ENCODE measurements at places on chromosomes 13 and 19.

DNA sequence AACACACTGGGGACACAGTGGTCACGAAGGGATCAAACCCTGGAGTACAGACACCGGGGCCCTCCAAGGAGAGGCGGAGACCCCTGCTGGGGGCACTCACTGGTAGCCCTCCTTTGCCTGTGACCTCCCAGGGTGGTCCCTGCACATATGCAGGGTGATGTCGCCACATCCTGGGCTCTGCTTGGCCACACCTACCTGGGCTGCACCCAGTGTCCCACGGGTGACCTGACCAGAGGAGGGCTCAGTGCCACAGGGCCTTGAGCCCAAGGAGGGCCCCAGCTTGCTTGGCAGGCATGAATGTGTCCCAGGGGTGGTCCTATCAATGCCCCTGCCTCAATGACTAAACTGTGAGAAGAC is 4.1 kb downstream of the PCID2 start:
- no peak for DNase-seq

DNA sequence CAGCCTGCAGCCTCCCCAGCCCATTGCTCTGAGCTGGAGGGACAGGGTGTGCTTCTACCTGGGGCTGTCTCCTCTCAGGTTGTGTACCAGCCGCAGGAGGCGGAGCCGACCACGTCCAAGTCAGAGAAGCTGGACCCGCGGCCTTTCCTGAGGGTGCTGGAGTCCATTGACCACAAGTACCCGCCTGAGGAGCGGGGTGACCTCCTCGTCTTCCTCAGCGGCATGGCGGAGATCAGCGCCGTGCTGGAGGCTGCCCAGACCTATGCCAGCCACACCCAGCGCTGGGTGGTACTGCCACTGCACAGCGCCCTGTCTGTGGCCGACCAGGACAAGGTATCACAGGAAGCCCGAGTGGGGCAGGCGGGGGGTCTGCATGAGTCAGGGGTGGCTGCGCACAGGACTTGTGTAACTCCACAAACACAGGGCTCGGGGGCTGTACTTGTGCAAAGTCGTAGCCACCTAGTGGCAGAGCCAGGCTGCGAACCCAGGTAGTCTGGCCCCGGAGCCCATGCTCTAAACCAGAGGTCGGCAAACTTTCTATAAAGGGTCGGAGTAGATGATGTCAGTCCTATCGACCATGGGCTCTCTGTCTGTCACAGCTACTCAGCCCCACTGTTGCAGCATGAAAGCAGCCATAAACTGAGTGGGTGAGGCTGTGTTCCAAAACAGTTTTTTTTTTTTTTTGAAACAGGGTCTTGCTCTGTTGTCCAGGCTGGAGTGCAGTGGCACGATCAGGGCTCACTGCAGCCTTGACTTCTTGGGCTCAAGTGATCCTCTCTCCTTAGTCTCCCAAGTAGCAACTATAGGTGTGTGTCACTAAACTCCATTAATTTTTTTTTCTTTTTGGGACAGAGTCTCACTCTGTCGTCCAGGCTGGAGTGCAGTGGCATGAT is 8.9 kb downstream of the DHX34 start:
- DNase-seq, result no peak

DNA sequence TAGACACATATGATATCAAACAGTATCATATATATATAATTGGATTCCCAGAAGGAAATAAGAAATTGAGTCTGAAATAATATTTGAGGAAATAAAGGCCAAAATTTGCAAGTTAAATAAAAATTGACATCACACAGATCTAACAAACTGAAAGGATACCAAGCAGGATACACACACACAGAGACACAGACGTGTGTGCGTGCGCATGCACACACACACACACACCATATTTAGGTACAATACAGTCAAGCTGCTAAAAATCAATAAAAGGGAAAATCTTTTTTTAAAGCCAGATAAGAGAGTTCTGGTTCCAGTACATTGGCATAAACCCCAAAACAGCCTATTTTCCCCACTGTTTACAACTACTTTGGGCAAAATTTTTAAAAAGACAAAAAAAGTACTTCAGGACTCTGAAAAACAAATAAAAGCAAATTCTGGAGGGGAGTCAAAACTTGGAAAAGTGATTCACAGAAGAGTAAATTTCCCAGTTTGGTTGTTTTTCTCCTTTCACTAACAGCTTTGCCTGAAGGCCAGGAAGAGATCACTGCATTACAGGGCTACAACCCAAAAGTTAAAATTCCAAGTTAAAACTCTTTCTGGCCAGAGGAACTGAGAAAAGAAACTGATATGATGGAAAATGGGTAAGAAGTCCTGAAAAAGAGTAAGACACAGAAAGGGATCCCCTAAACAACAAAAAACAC is 16.2 kb downstream of the MYCBP2 start:
- DNase-seq, result no peak

GRCh38 chr13:27954406-27954851 is 14.7 kb downstream of the CDX2 start:
- DNase-seq, result no peak

DNA sequence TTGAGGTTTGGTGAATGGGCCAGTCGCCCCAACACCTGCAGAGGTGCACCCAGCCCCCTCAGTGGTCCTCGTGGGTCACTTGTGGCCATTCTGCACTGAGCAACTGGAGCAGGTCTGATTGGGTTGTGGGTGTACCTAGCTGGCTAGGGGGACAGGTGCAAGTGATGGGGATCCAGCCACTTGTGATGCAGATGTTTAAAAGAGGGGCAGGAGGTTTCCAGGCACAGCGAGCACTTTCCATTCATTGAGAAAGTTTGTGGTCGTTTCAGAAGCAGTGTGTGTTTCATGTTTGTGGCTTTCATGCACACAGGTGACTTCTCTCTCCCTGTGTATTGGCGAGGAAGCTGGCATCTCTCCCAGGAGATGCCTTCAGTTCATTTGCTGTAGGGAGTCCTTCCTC is 34.7 kb downstream of the TSSK6 start:
- DNase-seq, result no peak

DNA sequence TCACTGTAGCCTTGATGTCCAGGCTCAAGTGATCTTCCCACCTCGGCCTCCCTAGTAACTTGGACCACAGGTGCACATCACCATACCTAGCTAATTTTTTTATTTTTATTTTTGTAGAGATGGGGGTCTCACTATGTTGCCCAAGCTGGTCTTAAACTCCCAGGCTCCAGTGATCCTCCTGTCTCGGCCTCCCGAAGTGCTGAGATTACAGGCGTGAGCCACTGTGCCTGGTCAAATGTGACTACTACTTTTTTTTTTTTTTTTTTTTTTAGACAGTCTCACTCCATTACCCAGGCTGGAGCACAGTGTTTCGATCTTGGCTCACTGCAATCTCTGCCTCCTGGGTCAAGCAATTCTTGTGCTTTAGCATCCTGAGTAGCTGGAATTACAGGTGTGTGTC is 20.6 kb upstream of the COX7A1 start:
- no peak for DNase-seq

- no peak for DNase-seq
Observed at GRCh38 chr19:6216996-6217751, 62.6 kb downstream of the MLLT1 start.

GRCh38 chr19:32580353-32580900 is 563 bp upstream of the PDCD5 start:
- DNase-seq, result no peak

- DNase-seq, result no peak
Observed at GRCh38 chr13:38473305-38473704, 123.7 kb downstream of the UFM1 start.

- DNase-seq, result no peak
Observed at GRCh38 chr19:55157064-55157908, at the start of gene TNNI3. Gene TNNI3 (minus strand): TSS chr19:55157732. CDS start chr19:55157589, 143 bp downstream.

DNA sequence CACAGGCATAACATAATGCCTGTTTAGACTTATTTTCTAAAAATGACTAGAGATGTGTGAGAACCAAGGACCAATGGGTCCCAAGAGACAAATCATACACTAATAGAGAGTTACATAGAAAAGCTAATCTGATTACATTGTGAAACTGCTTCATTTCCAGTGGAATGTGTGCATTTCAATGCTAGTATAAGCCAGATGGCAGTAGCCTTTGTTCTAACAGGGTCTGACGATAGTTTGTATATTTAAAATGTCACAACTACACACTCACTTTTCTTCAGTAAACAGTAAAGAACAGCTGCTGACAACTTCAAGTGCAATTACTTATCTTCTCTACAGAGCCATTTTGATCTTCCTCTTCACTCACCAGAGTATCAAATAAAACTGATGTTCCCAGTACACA is 4.3 kb upstream of the SLITRK5 start:
- no peak for DNase-seq

GRCh38 chr13:84865783-84866221 is 933.4 kb downstream of the SLITRK6 start:
- no peak for DNase-seq

GRCh38 chr19:3034656-3035541 is 5.8 kb upstream of the TLE2 start:
- DNase-seq, result peak; percentile 35

GRCh38 chr13:27174766-27175455 is 3.3 kb upstream of the USP12 start:
- DNase-seq, result no peak

GRCh38 chr13:30802501-30802900 is 67.2 kb downstream of the ALOX5AP start:
- no peak for DNase-seq

GRCh38 chr19:45150751-45151281 is 10.0 kb downstream of the NKPD1 start:
- DNase-seq, result no peak

DNA sequence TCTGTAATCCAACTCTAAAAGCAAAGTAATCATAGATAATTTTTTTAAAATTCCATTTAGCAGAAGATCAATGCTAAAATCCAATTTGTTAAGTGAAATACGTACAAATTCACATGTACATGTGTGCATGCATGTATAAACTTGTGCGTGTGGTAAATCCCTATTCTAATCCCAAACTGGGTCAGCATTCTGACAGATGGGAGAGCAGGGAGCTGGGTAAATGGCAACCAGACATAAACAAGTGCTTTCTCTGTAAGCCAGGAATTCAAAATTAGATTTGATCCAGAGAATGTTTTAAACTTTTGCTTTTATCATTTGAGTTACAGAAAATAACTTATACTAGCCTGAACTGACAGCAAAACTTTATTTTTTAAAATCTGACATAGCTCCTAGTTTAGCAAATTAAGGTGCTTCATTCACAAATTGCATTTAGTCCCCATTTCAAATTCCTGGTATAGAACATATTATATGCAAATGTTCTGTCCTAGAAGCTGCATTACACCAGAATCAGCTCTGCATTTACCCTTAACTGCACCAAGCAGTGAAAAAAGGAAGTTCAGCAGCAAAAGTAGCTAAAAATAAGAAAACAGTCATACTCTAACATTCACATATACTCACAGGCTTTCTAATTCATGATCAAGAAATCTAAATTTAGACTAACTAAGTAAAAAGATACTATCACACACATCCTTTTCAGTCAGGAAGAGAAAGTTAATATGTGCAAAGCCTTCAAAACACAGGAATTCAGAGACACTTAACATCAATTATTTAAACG is 32.6 kb downstream of the UBL3 start:
- no peak for DNase-seq

GRCh38 chr13:23695711-23696464 is 125.7 kb downstream of the TNFRSF19 start:
- peak; percentile 49 for DNase-seq

DNA sequence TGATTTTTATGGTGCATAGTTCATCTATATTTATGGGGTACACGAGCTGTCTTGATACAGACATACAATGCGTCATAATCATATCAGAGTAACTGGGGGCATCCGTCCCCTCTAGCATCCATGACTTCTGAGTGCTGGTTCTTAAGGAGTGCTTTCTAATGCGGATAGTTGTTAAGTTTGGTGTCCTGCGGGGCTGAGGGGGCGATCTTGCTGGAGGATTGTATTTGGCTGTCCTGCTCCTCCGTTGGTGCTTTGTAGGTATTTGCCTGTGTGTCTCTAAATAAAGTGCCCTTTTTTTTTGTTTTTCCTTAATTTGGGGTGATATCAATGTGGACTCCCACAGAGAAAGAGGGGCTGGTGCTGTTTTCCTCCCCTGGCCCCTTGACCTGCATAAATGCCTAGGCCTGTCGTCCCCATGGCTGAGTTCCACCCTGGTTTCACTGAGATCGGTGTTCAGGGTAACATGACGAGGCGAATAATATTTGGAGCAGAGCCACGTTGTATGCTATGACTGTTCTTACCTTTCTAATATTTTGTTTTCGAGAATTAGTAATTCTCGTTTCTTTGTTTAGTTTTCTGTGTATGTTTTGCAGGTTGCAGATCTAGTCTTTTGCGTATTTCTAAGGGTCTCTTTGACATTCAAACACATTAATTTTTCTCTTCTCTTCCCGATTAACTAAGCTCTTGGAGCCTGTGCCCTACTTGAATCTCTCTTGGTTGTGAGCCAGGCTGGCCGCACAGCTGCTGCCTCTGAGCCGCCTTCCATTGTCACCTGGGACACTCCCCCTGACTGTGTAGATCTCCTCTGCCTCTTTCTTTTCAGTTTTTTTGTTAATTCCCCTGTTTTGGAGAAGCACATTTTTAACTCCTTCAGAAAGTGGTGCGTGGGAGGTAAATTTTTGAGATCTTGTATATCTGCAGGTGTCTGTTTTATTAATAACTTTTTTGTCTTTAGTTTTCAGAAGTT is 100.3 kb downstream of the ARHGEF7 start:
- no peak for DNase-seq

- no peak for DNase-seq
Observed at GRCh38 chr13:34044660-34045080, 226.7 kb downstream of the RFC3 start.

DNA sequence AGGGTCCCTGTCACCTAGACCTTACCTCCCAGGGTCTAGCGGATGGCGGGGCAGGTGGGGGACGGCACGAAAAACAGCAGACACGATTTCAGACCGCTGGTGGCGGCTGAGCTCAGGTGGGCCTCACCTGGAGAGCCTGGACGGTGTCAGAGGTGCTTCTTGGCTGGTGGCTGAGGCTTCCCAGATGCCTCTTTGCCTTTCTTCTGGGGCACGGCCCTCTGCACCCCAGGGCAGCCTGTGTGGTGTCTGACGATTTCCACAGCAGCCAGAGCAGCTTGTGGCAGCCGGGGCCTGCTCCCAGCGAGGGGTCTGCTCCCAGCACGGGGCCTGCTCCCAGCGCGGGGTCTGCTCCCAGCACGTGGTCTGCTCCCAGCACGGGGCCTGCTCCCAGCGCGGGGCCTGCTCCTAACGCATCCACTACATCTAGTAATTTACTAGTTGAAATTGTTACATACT is 66.7 kb downstream of the ATP11A start:
- DNase-seq, result no peak

- DNase-seq, result no peak
Observed at GRCh38 chr13:39282400-39282972, 244.2 kb downstream of the NHLRC3 start.

DNA sequence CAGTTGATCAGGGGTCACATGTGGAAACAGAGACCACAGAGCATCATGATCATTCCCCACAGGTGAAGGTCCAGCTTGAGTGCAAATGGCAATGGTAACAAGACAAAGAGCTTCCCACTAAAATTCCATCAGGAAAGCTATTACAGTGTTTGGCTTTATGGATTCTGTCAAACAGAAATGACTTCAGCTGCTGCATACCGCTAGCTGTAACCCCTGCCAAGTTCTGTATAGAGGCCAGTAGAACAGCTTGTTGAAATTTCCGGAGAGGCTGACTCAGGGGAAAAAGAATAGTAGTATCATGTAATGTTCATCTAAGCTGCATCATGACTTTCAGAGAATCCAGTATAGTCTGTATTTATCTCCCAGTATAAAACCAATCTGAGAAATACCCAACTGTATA is 1704.7 kb downstream of the SLITRK5 start:
- DNase-seq, result no peak

GRCh38 chr13:102091231-102091630 is 310.6 kb downstream of the FGF14 start:
- no peak for DNase-seq

All from CD4-positive, alpha-beta T cell treated with Interleukin-12 subunit alpha and Interleukin-12 subunit beta, for 1 hour (primary cell).